ENCODE measurements at places on chromosomes 11 and 22.

GRCh38 chr11:64181506-64182411 lies 4.2 kb upstream of the STIP1 start:
- no peak for DNase-seq

DNA sequence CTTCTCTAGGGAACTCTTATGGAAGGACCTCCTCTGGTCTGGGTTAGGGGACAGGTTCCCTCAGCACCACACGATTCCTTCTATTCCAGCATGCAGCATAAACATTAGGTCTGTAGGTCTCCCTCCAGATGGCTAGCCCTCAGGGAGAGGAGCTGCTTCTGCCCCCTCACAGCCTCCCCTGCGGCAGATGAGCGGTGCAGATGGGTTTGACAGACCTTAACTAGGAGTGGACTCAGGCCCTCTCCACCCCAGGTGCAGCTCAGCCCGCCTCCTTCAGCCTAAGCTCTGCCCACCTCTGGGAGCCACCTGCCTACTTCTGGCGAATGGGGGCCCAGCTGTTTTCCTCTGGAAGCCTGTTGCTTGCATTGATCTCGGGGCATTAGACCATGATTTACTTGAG lies 55.7 kb upstream of the EIF3D start:
- DNase-seq: no peak

DNA sequence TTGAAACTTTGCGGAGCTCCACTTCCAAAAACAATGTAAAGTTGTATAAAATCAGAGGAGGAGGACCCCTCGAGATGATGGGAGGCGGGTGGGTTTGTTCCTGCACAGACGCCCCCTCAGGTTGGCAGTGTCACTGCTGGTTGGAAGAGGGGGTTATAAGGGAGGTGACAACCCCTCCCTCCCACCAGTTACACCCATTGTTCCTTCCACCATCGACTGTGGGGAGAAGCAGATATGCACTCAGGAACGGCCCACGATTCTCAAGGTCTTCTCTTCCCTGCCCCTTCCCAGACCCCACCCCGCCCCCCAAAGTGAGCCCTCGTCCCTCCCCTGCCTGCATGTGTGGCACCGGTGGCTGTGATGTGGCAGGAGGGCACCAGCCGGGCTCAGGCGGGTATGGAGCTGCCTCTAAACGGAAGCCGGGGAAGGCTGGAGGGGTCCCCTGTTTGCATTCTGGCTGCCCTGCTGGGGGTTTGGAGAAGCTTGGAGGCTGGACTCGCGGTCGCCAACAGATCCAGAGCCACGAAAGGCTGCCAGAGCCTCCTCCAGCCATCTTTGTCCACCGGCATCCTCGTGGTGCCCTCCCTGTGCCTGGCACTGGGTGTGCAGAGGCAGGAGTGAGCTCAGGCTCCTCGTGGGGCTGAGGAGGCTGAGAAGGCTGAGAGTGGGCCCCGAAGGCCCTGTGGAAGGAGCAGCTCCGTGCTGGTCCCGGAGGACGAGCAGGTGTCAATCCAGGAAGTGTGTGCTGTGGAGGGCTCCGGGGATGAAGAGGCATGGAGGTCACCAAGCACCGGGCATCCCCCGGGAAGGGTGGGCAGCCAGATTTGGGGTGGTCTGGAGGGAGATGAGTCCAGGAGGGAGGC lies 778 bp downstream of the KDELR3 start:
- no peak for DNase-seq

DNA sequence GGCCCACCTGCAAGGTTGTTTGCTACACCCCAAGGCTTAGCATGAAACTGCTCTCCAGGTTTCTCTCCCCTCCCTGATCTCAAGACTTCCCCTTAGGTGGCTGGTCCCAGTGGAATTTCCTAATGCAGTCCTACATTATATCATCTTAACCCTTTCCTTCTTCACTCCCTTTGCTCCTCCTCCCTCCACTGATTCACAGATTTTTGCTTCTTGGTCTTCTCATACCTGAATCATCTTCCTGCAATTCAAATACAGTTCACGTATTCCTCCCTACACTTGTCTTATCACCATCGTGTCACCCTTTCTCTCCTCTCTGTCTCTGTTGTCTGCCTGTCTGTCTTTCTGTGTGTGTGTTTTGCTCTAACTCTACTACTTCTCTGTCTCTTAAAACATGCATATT lies 17.0 kb downstream of the MMP10 start:
- DNase-seq: no peak

DNA sequence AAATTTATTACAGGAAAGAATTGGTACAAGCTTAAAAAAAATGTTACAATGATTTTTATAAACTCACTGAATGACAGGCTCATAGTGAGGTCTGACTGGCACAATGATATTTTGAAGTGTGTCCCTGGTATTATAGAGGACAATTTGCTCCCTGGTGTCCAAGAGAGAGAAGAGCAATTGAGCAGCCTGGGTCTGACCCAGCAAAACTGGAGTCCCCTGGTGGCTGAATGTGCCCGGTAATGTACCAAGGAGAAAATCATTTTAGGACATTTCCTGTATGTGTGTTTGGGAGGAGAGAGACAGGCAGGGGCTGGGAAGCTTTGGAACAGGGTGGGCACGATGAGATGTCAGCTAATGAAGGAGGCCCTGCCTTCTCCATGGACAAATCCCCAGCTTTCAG lies 125.3 kb downstream of the APOL5 start:
- no peak for DNase-seq
